ENCODE measurements at places on chromosomes 2 and 18. TPM values are rescaled to one million over a fixed set of nuclear protein-coding genes. Genes with fewer than 3 reads are reported as not detected.

The LAPTM4A gene
- 316 TPM for total RNA-seq

The NPAS2 gene
- 23.9 TPM for total RNA-seq

The ADI1 gene
- total RNA-seq = 74.6 TPM

The MAP4K4 gene
- 87.8 TPM for total RNA-seq

The IL37 gene
- not detected for total RNA-seq

The ATOH8 gene
- 0.39 TPM for total RNA-seq

The KLHL29 gene
- 14.1 TPM for total RNA-seq

The CCDC74B gene
- 4.7 TPM for total RNA-seq

The MYO3B gene
- total RNA-seq = 4.1 TPM

The ST3GAL5 gene
- total RNA-seq = 0.33 TPM

The RFTN2 gene
- not detected for total RNA-seq

The NEB gene
- total RNA-seq = 2.7 TPM
